Esophagus muscularis mucosa (tissue), 4 donors: ENCODE measurements at places on chromosomes 12 and 14.

- peak; percentile 79 for DNase-seq
These were observed 863.3 kb downstream of the BCL11B start for GRCh38 chr14:98408713-98409112.

- DNase-seq, result peak; percentile 99
These were observed at the start of gene ZFP36L1 for GRCh38 chr14:68792979-68793733. ZFP36L1 (minus strand) TSS chr14:68793067; CDS start chr14:68792938, 129 bp downstream.

DNA sequence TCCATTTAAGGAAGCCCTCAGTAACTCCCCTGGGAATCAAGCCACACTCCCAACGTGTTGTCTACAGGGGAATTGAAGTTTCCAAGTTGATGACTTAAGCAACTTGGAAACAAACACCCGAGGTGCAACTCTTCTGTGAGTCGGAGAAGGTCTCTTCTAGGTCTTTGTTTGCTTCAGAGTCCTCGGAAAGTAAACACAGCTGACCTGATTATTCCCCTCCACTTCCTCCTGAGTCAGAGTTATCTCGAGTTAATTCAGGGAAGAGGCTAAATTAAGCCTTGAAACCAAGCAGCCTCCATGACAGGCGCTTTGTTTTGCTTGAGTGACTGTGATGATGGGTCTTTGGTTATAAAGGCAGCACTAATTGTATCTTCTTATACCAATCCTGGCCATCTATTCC is 41.8 kb downstream of the TUNAR start:
- no peak for DNase-seq

- DNase-seq, result no peak
These were observed 69.6 kb downstream of the ITPK1 start for GRCh38 chr14:93045965-93046704.

GRCh38 chr14:79573486-79573885 is 637.8 kb downstream of the DIO2 start:
- DNase-seq, result no peak

DNA sequence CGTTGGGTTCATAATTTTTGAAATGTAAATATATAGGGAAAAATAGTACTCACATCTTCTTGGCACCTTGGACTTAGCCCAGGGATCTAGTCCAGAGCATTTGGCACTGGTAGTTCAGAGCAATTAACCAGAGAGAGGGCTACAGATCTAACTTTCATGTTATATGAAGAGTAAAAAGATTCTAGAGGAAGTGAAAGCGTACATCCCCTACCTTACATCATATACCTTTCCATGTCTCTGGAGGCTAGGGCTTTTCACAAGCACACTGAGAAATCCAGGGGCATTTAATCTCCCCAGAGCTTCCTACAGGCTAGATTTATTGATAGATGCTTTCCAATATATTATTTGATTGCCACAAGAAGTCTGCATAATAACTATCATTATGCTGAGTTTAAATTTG is 687.5 kb upstream of the FBXO33 start:
- DNase-seq, result no peak

GRCh38 chr12:70645494-70646317 is 8.5 kb upstream of the PTPRB start:
- no peak for DNase-seq

- DNase-seq, result no peak
These were observed 3.5 kb upstream of the PZP start for GRCh38 chr12:9211687-9212086.

DNA sequence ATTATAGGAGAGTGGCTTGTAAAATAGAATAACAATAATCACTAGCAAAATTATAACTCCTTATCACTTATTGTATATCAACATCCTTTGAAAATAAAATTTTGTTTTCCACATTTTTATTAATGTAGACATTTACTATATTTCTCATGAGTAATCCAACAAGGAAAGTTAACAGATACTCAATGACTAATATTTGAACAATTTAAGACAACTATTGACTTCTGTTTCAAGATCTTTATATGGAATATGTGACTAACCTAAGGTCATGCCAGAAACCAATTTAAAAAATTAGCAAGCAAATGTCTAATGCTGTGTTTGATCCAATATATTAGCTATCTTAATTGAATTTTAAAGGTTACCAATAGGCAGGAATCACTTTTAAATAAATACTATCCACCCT is 638.5 kb upstream of the FLRT2 start:
- DNase-seq, result no peak

DNA sequence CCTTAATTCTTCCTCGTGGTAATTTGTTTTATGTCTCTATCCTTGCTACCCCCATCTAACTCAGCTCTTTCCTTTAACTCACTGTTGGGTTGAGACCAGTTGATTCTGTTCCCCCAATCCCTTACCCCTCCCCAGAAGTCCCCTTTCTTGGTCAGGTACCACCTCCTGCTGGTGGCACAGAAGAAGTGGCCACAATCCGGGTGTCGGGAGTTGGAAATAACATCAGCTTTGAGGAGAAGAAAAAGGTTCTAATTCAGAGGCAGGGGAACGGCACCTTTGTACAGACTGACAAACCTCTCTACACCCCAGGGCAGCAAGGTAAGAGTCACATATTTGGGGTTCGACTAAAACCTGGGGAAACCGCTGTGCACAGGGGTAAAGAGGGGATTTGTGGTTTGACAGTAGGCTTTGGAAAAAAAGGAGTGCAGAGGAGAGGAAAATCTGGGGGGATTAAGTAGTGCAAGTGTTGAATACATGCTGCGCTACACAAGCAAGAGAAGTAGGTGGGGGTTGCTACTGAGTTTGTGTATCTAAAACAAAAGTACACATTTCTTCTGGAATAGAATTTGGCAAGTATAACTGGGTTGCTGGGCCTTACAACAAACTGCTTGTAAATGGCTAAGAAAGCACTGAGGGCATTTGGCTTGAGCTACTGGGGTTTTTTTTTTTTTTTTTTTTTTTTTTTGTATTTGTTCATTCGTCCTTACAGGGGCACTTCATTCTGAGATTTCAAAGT is 1.3 kb downstream of the A2ML1 start:
- DNase-seq, result no peak

GRCh38 chr14:68550338-68550715 is 242.5 kb downstream of the ZFP36L1 start:
- DNase-seq, result no peak

- DNase-seq, result no peak
These were observed 121.4 kb downstream of the EFCAB11 start for GRCh38 chr14:89833120-89833532.

GRCh38 chr12:127667131-127667685 is 599.8 kb upstream of the TMEM132C start:
- DNase-seq, result no peak

DNA sequence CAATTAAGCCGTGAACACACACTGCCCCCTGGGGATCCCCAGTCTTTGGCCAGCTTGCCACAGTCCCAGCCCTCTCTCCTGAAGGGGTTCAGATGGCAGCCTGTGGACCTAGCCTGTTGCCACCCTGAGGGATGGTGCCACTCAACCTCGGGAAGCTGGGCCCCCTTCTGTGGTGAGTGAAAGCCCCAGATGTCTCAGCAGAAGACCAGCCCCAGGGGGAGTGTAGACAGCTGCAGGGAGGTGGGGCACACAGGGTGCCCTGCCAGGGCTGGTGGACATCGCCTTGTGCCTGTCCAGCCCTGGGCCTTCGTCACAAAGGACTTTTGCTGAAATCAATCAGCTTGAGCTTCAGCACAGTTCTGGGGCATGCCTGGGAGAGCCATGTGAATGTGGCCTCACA is 32.4 kb downstream of the C14orf132 start:
- DNase-seq, result no peak

GRCh38 chr12:26340649-26341048 is 145.3 kb downstream of the SSPN start:
- DNase-seq, result no peak

DNA sequence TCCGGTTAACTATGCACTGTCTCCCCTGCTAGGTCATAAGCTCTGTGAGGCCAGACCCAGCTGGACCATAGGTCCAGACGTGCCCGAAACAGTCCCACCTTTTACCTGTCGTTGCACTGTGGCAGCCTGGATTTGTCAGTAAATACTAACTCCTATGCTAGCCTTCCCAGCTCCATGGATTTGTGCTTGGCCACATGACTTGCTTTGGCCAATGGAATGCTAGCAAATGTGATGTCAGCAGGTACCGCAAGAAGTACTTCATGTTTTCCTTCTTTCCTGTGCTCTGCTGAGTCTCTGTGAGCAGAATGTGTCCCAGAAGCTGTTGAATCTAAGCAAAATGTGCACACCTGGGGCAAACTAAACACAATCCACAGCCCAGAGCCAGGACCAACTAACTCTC is 157.2 kb downstream of the ANO2 start:
- no peak for DNase-seq

- no peak for DNase-seq
These were observed 124.7 kb downstream of the ZNF664 start for GRCh38 chr12:124097701-124098100.

DNA sequence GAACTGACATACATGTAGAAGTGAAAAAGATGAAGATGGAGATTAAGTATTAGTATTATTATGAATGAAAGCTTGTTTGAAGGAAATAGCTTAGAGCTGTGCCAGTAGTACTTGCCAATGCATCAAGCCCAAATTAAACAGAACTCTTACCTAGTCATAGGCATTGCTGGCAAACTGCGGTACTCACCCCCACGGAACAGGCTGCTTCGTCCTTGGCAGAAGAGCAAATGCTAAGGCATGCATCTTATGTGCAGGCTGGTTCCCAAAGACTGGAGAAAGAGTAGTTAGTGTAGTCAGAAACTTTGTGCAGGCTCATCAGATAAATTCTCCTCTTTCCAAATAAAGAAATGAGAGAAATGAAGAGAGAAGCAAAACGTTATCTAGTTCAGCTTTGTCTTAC is 134.8 kb downstream of the CCDC59 start:
- DNase-seq, result no peak

DNA sequence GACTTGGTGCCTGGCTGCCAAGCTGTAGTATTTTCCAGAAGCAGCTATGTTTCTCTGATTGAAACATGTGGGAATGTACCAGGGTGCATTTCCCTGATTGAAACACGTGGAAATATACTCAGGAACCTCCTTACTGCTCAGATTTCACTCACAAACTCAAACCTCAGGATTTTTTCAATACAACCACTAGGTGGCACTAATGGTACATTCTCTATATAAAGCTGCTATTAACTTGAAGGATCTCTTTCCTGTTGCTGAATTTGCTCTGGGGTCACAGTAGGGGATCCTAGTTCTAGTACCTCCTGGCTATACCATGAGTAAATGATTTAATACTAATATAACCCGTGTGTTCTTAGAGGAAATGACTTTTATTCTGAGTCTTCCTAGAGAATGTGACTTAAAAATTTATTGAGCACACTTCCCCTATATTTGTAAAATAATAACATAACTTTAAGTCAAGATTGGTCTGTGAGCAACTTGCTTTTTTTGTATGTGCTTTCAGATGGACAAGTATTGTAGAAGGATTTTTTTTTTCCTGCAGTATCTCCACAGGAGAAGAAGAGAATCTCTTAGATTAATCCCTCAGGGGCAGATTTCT is 173.8 kb upstream of the MIS18BP1 start:
- no peak for DNase-seq

GRCh38 chr12:29611906-29612305 is 114.4 kb upstream of the OVCH1 start:
- no peak for DNase-seq

- no peak for DNase-seq
These were observed 6.4 kb downstream of the NFYB start for GRCh38 chr12:104131609-104132008.

GRCh38 chr14:24058951-24059475 is 7.2 kb downstream of the CARMIL3 start:
- DNase-seq, result no peak

- peak; percentile 42 for DNase-seq
These were observed 36.2 kb upstream of the APPL2 start for GRCh38 chr12:105272152-105272551.

DNA sequence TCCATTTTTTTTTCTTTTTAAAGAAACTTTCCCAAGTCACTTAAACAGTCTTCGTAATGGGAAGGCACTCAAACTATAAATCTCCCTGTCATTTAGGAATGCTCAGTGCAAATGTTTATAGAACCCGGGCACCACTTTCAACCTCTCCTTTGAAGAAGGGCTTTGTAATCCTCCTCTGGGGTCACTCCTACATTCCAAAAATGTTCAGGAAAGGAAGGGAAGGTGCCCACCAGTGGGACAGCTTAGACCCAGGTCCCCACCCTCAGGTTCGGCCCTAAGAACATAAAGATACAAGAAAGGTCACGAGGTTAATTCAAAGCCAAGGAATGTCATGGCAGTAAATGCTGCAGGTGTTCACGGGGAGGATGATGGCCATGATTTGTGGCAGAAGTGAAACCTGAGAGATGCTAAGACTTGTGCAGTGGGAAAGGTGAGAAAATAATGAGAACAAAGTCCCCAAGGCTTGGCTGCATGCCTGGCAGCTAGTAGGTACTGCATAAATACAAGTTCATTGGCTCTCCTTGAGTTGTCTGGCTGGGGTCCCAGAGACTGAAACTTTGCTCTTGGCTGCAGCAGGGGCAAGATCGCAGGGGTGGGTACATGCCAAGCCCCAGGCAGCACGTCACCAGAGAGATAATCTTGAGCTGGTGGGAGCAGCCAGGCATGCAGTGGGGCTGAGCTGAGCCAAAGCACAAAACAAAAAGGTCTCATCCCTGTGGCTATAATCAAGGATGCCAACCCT is 21.1 kb downstream of the KRT18 start:
- no peak for DNase-seq

DNA sequence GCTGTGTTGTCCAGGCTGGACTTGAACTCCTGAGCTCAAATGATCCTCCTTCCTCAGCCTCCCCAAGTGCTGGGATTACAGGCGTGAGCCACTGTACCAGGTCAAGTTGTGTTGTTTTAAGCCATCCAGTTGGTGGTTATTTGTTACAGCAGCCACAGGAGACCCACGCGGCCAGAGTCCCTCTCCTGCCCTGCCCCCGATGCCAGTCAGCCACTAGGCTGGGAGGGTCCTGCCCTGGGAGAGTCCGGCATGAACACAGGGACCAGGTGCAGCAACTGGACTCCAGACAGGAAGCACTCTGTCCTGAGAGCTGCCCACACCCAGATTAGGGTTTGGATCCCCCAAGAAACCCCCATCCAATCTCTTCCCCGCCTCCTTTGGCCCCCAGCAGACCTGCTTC is 44.1 kb upstream of the FZD10 start:
- DNase-seq, result no peak

DNA sequence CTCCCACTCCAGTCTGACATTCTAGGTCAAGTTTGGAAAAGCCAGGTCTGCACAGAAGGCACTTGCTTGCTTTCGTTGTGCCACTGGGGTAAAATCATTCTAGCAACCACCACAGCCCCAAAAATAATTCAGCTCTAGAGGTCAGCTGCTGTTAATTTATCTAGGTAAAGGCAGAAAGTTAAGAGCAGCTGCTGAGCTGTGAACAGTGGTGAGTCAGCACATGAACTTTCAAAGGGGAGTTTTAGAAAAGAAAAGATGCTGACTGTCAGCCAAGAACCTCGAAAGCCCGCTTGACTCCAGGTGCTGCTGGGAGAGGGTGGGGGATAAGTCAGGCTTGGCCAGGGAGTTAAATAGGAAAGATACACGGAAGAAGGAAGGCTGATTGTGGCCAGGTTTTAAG is 12.7 kb downstream of the CCDC197 start:
- DNase-seq, result no peak
